ENCODE measurements at places on chromosomes 4 and X.

DNA sequence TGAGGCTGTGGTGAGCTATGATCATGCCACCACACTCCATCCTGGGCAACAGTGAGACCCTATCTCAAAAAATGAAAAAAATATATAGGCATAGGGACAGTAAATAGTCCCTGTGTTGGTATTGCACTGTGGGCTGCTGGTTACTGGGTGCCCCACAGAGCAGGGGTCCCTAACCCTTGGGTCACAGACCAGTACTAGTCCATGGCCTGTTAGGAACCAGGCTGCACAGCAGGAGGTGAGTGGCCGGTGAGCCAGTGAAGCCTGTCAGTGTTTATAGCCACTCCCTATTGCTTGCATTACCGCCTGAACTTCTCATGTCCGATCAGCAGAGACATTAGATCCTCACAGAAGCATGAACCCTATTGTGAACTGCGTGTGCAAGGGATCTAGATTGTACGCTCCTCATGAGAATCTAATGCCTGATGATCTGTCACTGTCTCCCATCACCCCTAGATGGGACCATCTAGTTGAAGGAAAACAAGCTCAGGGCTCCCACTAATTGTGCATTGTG, 106.5 kb downstream of the TNIP2 start:
- DNase-seq = no peak

DNA sequence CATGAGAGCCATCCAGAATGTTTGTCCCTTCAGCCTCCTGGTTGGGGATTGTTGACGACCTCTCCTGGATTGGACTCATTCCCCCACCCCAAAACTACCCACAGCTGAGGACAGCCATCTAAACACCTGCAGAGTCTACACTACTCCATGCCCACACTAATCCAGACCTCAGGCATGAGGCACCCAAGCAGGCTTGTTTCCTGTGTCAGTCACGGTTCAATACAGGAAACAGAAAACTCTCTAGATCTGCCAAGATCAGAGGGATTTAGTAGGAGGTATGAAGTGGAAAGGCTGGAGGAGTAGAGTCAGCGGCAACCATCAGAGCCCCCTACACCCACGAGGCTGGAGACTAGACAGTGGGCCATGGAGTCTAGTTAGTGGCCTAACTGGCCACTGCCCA, 37.7 kb downstream of the HAND2 start:
- no peak for DNase-seq

DNA sequence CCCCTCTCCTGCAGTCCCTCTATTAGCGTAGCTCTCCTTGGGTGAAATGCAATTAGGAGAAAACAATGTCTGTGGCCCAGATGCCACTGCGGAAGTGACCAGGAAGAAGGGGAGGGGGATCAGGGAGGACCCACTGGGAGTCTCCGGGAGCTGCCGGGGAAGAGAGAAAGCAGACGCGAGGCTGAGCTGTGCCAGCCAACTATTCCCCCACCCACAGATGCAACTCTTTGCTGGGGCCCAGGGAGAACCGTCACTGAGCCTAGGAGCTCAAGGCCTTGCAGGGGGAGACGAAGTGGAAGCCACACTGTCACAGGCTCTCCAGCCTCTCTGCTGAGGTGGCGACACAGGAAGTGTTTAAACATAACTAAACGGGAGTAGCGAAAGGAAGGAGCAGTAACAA, 149.2 kb downstream of the BCOR start:
- DNase-seq = no peak

DNA sequence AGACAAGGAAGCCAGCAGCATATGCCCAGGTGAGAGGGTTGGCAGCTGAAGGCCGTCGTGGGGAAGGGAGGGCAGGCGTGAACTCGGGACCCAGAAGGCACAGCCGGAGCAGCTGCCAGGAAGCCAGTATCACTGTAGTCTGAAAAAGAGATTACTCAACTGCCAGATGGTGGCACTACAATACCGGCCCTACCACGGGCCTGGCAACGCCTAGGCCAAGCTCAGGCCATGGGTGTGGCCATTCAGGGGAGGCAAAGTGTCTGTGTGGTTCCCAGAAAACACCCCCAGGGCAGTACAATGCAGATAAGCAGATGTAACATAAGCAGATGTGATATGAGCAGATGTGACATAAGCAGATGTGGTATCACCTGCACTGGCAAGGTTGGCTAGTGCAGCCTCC, 236.0 kb downstream of the AFAP1 start:
- no peak for DNase-seq

DNA sequence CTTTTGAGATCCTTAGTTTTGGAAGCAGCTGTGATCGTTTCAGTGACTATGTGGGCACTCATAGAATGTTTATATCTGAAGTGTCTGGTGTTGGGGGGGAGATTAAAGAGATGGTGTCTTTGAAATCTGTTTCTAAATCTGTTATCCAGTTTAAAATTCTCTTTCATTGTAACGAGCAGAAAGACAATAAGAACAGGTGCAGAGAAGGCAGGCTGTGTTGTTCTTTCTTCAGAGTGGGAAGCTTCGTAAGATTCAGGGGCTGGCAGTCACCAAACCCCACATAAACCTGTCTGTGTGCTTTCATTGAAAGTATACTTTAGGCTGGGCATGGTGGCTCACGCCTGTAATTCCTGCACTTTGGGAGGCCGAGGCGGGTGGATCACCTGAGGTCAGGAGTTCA, 16.3 kb upstream of the DHRSX start:
- no peak for DNase-seq

GRCh38 chr4:87105101-87105845, 115.1 kb downstream of the KLHL8 start:
- DNase-seq = no peak

GRCh38 chrX:48824066-48824465, 2.2 kb upstream of the ERAS start:
- no peak for DNase-seq

DNA sequence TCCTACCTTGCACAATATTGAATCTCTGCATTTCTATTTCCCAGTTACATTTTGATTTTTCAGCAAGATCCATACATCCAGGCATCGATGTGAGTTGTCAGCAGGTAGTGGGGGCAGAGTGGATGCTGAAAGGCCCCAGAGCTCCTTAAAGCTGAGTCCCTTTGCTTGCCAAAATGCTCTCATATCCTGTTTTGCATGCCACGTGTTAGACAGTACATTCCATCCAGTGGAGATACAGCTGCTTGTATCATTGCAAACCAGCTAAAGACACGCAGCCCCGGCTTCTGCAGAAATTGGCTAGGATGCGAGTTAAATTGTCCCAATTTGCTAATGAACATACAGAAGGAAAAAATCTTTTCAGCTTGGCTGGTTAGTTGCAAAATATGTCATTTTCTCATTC, 179.6 kb upstream of the MXRA5 start:
- no peak for DNase-seq

GRCh38 chr4:88104902-88105610, 53.4 kb downstream of the ABCG2 start:
- no peak for DNase-seq

- DNase-seq = no peak
Measured at GRCh38 chr4:152983221-152983620, 47.1 kb downstream of the FHDC1 start.

GRCh38 chr4:104424989-104425388, 69.7 kb downstream of the CXXC4 start:
- no peak for DNase-seq

- no peak for DNase-seq
Measured at GRCh38 chr4:172794307-172794703, 374.3 kb upstream of the GALNT7 start.

- no peak for DNase-seq
Measured at GRCh38 chr4:158197194-158197776, 13.0 kb upstream of the TMEM144 start.

- DNase-seq = no peak
Measured at GRCh38 chr4:168978001-168978700, 31.9 kb downstream of the CBR4 start.

GRCh38 chr4:76308548-76308947, 2.0 kb downstream of the STBD1 start:
- DNase-seq = no peak

GRCh38 chr4:55004831-55005230, 120.6 kb downstream of the KDR start:
- DNase-seq = no peak

- DNase-seq = no peak
Measured at GRCh38 chr4:188536826-188537225, 397.6 kb downstream of the TRIML1 start.

DNA sequence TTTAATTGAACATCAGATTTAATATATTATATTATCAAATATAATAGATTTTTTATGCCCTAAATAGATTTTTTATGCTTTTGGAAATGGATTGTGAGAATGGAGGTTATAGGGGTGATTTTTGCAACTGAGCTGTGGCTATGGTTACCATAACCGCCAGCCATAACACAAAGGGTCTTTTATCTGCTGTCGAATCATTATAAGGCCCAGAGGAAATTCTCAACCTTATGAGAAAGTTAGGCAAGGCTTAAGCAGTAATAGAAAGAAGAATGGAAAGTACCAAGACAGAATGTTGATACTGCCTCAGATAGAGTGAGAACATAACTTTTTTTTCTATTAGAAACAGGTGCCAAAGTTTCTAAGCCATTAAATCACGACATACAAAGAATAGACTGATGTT, 26.3 kb upstream of the CXCL6 start:
- no peak for DNase-seq

DNA sequence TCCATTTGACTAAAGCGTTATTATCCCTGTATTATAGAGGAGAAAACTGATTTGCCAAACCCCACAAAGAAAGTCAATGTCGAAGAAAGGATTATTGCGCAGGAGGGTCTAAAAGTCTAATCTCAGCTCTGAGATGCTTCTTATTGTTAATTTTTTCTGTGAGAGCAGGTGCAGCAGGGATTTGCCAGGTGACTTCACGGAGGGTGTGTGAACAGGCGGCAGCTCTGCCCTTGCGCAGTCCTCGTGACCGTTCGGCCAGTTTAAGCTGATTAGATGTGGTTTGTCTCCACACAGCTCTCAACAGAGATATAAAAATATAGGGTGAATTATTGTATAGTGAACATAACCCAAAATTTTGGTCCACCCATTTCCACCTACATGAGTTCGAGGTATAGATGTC, 28.5 kb downstream of the TENM3 start:
- DNase-seq = no peak

DNA sequence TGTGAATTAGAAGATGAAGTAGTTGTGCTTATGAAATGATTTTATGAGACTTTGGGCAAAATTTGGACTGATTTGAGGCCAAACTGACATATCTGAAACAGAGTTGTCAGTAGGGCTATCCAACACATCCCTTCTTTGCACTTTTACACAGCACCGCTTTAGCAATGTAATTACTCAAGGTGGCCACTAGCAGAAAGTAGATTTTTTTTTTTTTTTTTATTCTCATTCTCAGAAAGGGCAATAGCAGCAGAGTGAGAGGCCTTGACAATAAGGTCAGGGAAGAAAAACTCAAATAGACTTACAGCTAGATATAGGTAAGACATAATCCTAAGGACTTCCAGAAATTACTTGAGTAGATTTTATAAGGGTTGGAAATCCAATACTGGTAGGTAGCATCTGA, 414.3 kb downstream of the NAP1L3 start:
- no peak for DNase-seq

GRCh38 chr4:135575041-135575440, 1373.5 kb upstream of the PABPC4L start:
- no peak for DNase-seq

GRCh38 chr4:54675721-54676461, 18.1 kb downstream of the KIT start:
- DNase-seq = no peak

DNA sequence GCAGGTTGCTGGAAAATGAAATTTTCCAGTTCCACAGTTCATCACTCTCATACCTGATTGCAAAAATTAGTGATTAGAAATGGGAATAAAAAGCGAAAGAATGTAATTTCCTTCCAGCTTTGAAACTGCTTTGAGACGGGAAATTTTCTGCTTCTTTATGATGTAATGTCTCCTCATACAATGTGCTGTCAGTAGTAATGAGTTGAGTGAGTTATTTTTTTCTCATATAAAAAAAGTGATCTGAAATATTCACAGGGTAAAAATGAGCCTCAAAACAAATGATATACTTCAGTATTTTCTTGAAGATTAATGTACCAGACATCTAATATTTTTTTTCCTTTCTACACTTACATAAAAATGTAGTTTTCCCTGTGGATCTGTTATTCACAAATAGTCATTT, 179.1 kb upstream of the FAT4 start:
- DNase-seq = no peak

GRCh38 chr4:150679765-150680343, 97.9 kb downstream of the MAB21L2 start:
- DNase-seq = no peak

DNA sequence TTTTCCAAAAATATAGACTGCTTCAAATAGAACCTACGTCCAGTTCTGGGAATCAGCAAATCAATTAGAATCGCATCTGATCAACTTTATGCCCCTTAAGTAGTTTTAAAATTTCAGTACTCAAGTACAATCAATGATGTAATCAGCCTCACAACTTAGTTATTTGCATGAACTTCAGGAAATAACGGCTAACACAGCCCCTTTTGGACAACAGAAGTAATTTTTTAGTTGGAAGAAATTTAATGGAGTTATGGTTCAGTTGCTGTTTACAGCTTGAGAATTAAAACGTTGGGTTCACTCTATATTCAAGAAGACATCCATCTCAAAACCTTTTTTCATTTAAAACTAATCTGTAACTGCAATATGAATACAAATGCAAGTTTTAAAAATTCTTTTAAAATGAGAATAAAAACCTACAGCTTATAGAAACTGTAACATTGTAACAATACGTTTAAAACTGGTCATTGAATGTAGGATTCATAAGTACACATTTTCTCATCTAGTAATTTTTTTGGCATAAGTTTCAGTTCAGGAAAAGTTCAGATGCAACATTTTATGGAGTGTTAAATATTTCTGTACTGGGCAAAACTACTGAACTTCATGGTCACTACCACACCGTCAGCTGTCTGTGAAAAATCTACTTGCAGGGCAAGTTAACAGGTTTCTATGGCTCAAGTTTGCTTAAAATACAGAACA, 956 bp downstream of the TAPT1 start:
- DNase-seq = no peak

GRCh38 chrX:38890963-38891362, 89.7 kb downstream of the MID1IP1 start:
- no peak for DNase-seq

- DNase-seq = no peak
Measured at GRCh38 chr4:45554423-45554822, 569.4 kb downstream of the GABRG1 start.

GRCh38 chr4:2289955-2290333, 28.0 kb upstream of the MXD4 start:
- no peak for DNase-seq

GRCh38 chr4:26687728-26688127, 103.8 kb downstream of the TBC1D19 start:
- DNase-seq = peak; percentile 41

- no peak for DNase-seq
Measured at GRCh38 chrX:49976682-49977197, 54.3 kb downstream of the CLCN5 start.

Measured in AG09319 (cell line).